ENCODE measurements at places on chromosomes 2 and 18.

DNA sequence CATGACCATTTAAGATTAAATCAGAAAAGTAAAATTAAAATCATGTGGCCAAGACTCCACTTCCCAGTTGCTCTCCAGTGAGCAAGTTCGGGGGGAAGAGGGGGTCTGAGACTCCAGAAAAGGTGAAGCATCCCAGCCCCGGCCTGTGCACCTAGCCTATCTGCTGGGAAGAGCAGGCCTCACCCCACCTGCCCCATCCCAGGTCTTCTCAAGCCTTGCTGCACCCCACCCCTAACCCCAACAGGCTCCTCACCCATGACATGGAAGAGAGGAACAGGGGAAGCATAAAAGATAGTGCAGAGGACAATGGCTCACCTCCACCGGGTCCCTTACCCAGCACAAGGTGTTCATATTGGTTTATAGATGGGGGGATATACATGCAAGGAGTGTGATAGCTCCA, 14.6 kb downstream of the CIB4 start:
- DNase-seq, result no peak

DNA sequence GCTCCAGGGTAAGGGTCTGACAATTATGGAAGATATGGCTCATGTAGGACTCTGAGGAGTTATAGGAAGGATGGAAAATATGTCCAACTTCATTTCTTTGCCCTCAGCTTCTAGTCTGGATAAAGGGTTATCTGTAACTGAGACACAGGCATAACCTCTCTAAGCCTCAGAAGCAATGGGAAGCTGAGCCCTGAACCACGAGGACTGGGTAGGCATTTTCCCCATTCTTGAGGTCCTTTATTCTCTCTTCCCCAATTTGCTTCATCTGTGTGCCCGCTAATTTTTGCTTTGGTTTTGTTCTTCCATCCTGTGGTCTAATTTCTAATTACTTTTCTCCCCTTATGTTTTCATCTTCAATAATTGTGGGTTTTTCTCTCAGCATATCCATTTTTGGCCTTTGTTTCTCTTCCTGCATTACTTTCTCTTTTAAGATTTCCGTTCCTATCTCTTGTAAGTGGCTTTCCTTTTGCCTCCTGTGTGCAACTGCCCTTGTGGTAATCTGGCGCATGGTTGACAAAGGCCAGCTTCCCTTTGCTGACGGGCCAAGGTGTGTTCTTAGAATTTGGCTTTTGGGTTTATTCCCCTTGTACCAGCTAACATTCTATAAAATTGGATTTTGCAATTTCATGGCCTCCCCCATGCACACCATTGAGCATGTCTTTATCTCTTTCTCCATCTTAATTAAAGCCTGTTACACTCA, 343.8 kb downstream of the TXNL1 start:
- no peak for DNase-seq

- no peak for DNase-seq
Observed at GRCh38 chr18:76678248-76678647, 144.1 kb upstream of the ZNF236 start.

DNA sequence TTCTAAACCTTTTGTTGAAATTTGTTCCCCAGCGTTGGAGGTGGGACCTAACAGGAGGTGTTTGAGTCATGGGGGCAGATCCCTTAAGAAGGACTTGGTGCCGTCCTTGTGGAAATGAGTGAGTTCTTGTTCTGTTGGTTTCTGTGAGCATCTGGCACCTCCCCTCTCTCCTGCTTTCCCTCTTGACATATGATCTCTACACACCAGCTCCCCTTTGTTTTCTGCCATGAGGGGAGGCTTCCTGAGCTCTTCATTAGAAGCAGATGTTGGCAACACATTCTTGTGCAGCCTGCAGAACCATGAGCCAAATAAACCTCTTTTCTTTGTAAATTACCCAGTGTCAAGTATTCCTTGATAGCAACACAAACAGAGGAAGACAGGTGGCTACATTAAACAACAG, 23.8 kb downstream of the NABP1 start:
- no peak for DNase-seq

GRCh38 chr2:10103179-10103578, 19.4 kb upstream of the RRM2 start:
- DNase-seq, result no peak

- DNase-seq, result no peak
Observed at GRCh38 chr2:146908776-146909175, 936.1 kb upstream of the ACVR2A start.

DNA sequence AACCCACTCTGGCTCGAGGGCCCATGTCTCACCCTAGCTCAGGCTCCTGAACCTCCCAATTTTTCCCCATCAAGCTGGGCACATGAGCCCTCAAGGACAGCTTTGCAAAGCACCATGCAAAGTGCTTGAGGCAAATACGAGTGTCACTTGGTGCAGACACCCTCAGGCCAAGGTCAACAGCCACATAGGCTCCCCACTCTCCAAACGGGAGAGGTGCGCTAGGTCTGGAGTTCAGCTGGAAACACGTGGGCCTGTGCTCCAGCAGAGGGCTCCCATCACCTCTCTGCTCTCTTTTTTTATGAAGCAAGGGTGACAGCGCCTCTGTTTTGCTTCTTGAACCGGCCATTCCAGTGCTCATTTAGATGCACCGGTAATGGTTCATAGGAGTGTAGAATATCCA, 11.9 kb upstream of the ARHGAP25 start:
- DNase-seq, result no peak

DNA sequence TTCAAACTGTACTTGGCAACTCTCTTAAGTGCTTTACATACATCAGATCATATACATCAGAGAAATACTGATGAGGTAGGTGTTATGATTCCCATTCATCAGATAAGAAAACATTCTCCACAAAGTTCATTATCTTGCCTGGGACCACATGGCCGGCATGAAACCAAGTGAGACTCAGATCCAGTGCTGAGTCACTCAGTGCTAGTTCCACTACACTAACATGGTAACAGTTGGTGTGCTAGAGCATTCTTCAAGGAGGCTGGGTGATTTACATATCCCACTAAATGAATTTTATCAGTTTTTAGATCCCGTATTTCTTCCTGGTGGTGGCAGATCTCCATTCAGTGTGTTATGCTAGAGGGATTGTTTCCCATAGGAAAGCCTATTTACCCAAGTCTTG, 772.0 kb downstream of the CNTNAP5 start:
- DNase-seq, result no peak

GRCh38 chr18:27879540-27879939, 297.4 kb downstream of the CDH2 start:
- DNase-seq, result no peak

DNA sequence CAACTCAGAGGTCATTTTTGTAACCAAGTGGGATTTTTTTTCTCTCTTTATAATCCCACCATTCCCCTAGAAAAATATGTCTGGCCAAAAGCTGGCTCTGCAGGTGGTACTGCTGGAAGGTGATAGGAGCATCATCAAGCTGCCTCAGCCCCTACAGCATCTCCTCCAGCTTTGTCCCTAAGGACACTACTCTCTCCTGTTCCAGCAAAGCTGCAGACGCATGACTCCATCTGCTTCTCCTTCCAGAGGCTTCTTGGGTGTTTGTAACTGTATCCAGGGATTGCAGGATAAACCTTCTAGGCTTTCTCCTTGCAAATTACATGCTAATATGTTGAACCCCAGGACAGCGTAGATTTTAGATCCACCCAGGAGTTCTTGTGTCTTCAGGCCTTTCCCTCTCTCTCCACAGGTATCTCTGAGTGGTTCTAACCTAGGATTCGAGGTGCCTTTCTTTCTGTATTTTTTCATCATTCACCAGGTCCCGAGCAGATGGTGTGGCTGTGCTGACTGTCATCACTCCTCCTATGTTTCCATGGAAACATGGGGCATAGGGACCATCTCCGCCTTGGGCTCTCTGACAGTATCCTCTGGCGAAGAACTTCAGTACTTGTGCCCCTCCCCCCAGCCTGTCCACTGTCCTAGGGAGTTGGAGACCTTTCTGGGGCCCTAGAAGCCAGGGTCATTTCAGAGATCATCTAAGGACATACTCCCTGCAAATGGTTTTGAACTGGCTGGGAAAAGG, 34.3 kb downstream of the AFF3 start:
- no peak for DNase-seq

- DNase-seq, result no peak
Observed at GRCh38 chr2:55804535-55804934, 110.9 kb upstream of the PNPT1 start.

- no peak for DNase-seq
Observed at GRCh38 chr18:74631623-74632350, 34.1 kb downstream of the ZNF407 start.

DNA sequence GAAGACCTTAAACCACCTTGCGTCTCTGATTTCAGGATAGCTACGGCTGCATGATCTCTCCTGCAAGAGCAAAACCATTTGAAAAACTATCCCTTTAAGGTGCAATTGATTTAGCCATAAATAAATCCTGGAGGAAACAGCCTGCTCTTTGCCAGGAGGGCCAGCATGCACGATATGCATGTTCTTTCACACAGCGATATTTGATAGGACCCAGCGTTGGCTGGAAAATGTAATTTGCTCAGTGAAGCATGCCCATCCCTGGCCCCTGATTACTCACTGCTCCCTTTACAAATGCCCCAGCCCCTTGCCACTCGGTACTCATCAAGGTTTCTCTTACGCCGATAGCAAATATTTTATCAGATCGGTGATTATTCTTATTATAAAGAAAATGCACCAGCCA, 315.4 kb downstream of the CDH2 start:
- no peak for DNase-seq

DNA sequence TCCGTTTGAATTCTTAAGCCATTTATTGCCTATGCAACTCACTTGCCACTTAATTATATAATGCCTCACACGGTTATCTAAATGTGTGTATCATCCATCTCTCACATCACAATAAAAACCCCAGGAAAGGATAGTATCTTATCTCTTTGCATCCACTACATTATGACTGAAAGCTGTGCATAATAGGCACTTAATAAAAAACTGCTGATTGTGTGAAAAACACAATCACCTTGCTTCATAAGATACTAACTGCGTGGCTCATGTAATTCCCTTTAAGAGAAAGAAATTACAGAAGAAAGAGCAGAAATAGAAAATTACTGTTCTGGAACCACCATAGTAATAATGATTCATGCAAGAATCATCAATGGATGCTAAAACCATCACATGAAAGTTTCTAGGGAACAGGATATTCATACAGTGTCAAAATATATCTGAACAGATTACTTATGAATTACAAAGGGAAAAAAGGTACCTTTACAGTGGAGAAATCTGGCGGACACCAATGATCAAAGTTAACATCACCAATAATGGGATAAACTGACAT, 29.3 kb downstream of the CUL3 start:
- no peak for DNase-seq

DNA sequence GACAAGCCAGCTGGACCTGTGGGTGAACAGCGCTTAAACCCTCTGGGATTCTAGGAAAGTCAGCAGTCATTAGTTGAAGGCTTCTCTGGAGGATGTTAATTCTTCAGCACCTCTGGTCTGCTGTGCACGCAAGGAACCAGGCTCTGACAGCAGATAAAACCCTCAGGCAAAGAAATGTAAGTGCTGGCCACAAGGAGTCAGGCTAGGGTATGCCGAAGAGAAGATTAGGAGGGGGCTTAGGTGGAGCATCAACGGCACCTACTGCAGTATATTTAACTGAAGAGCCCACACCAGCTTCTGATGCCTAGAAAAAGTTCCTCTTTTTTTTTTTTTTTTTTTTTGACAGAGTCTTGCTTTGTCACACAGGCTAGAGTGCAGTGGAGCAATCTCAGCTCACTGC, 304.2 kb upstream of the MC4R start:
- no peak for DNase-seq

- no peak for DNase-seq
Observed at GRCh38 chr2:75595541-75596395, 35.0 kb upstream of the EVA1A start.

DNA sequence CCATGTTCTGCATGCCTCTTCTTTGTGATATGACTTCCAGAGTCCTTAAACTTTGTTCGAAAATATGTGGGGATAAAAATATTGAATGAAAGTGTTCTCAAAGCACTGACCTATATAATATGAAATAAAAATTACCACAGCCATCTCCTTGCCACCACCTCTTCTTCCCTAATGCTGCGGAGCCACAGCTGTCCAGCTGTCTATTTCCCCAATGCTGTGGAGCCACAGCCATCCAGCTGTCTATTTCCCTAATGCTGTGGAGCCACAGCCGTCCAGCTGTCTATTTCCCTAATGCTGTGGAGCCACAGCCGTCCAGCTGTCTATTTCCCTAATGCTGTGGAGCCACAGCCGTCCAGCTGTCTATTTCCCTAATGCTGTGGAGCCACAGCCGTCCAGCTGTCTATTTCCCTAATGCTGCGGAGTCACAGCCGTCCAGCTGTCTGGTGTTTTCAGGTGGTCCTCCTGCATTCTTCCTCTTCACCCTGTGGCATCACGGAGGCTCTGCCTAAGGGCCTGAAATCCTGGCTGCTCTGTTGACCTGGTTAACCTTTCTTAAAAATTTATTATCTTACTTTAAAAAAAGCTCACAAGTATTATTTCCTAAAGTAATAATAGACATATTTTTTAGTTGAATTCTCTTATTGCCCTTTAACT, 266.1 kb upstream of the MEX3C start:
- no peak for DNase-seq

DNA sequence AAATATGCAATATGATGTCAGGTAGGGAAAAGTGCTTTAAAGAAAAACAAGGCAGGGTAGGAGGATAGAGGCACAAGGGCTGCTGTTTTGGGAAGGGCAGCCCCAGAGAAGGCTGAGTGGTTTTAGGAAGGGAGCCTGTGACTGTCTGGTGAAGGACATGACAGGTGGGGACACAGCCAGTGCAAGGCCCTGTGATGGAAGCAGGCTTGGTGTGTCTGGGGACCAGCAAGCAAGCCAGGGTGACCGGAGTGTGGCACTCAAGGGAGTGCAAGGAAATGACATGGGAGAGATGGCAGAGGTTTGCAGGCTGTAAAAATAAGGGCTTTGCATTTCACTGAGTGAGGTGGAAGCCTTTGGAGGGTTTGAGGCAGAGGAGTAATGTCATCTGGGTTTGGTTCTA, 62.0 kb downstream of the LTBP1 start:
- no peak for DNase-seq

DNA sequence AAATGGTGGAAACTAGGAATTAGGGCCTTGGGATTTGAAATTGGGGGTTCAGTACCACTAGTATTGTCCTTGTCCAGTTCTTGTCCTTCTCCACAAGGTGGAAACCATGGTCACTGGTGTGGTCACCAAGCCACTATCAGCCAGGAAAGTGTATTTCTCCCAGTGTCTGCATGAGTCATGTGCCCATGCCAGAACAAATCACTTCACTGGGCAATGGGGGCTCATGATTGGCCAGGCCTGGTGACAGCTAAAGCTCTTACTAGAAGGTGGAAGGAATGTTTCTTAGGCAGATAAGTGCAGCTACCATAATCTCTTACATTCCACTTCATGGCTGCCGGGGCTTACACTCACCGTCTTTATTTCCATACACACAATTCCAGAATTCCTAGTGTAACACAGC, 124.8 kb upstream of the TACR1 start:
- no peak for DNase-seq

DNA sequence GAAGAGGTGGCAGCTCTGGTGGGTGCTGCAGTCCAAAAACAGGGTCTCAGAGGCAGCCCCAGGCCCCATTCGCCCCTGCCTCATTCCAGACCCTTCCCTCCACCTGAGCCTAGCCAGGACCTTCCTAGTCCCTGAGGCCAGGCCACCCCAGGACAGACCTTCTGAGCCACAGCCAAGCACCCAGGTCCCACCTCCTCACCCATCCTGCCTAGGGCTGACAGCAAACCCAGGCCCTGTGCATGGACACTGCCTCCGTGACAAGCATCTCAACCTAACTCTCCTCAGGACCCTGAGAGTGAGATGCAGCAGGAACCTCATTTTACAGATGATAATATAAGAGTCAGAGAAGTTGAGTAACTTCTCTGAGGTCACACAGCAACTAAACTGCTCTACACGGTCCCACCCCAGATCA, 15.5 kb downstream of the ADRA2B start:
- no peak for DNase-seq

GRCh38 chr2:177728399-177728765, 335.8 kb downstream of the AGPS start:
- no peak for DNase-seq
